ENCODE measurements at places on chromosomes 3 and 15.

- no peak for DNase-seq
Measured at GRCh38 chr15:76060118-76060989, 569 bp downstream of the TMEM266 start.

GRCh38 chr15:62413786-62414185 lies 248.7 kb upstream of the C2CD4B start:
- DNase-seq, result no peak

DNA sequence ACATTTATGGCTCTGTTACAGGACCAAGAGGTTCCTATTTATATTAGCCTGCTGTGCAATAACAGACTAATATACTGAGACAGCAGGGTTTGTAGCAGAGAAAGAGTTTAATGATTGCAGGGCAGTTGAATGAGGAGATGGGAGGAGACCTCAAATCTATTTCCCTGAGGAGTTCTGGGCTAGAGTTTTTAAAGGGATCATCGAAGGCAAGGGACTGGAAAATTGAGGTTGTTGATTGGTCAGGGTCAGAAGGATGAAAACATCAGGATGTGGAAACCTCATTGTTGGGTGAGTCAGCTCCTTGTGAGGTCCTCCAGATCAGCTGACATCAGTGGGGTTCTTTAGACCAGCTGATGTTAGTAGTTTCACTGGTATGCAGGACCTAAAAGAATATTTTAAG lies 60.6 kb upstream of the GOLGA8B start:
- DNase-seq, result no peak

DNA sequence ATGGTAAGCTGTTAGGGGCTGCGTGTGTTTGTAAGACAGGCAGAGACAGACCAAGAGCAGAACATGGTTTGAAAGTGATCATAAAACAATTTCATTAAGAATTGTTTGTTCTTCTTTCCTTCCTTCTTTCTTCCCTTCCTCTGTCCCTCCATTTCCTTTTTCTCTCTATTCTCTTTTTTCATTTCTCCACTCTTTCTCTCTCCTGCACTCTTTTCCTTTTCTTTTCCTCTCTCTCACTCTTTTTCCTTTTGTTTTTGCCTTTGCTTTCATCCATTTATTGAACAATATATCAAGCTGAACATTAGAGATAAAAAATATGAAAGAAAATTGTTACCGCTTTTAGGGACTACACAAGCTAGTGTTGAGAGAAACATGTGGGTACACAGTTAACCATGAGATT lies 62.2 kb upstream of the GOLIM4 start:
- no peak for DNase-seq

DNA sequence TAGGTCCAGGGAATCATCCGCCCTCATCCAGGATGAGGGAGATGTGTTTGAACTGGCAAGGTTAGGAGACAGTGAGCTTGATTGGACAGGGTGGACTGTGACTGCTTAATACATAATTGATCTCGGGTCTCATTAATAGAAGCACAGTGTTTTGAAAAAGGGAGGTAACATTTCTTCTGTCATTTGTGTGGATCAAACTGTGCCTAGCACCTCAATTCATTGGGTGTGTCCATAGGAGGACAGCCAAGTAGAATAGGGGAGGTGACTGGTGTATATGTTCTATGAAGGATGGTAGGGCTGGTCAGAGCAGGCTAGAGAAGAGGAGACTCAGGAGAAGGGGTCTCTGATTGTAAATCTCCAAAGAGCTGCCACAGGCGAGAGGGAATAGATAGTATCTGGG lies 2.8 kb upstream of the INSYN1 start:
- no peak for DNase-seq

DNA sequence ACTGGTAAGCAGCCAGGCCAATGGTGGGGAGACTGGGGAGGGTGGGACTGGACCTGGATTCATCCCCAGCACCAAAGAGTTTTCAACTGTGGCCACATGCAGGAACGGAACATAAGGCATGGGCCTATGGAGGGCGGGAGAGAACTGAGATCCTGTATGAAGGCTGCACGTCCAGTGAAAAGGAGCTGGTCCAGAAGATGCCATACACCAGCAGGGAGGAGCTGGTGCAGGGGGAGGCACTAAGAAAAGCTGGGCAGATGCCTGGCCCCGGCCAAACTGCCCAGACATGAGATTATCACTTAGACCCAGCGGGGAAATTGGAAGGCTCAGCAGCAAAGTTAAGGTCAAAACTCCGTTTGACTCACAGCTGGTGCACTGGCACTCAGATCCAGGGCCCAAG lies 58.1 kb upstream of the MCF2L2 start:
- no peak for DNase-seq

GRCh38 chr3:66442254-66443117 lies 58.3 kb downstream of the LRIG1 start:
- DNase-seq, result no peak

DNA sequence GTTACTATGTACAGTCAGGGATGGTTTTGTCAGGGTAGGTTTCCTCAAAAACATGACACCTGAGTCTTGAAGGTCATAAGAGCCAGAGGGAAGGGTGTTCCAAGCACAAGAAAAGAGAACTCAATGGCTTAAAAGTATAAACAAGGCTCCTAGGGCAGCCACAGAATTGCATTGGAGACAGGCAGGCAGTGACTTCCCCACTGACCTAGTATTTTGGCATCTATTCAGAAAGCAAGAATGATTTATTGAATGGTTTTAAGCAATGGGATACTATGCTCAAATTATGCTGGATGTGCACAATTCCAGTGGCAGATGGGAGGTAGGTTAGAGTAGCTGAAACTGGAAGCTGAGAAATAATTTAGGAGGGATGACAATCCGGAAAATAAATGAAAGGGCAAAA lies 54.0 kb downstream of the TSC22D2 start:
- no peak for DNase-seq

- DNase-seq, result no peak
Measured at GRCh38 chr3:115766587-115767482, 143.5 kb downstream of the GAP43 start.

All from activated CD4-positive, alpha-beta T cell treated with anti-CD3 and anti-CD28 coated beads, Interleukin-2, amount 50 U/mL, for 24 hours (primary cell).